ENCODE measurements at places on chromosomes 2 and 18.

GRCh38 chr2:239290618-239291474 lies 110.0 kb downstream of the HDAC4 start:
- no peak for DNase-seq

GRCh38 chr2:168180914-168181313 lies 66.5 kb downstream of the STK39 start:
- no peak for DNase-seq

DNA sequence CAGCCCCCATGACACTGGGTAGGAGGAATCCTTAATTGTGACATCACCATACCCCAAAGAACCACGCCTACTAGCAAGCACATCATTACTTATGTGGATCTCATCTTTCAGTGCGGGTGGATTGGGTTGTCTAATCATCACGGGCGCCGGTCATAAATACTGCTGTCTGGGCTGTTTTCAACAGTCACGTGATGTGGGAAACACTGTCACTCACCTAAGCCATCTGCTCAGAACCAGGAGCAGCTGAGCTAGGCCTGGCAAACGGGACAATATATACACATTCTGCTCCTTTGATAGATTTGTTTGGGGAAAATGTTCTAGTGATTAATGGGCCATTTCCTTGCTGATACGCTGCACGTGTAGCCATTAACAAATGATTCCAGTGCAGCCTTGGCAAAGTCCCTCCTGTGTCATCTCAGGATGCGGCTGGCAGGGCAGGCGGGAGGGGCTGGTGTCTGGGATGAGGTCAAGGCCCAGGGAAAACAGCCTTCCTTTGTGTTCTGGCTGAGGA lies 145.9 kb upstream of the COPS8 start:
- no peak for DNase-seq

DNA sequence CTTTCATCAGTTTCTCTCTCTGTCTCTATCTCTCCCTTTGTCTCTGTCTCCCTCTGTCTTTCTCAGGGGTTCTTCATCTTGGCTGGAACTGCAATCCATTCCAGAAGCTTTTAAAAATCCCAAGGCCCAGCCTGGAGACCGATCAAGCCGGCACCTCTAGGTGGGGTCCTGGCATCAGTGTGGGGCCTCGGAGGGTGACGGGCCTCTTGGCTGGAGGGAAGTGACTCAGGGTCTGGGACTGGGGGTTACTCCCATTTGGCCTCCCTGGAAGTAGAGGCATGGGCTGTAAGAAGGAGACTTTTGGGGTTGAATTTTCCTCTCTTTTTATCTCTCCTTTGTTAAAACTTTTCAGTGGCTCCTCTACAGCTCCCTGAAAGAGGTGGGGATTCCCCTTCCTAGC lies 52.8 kb upstream of the OTOF start:
- peak; percentile 28 for DNase-seq

DNA sequence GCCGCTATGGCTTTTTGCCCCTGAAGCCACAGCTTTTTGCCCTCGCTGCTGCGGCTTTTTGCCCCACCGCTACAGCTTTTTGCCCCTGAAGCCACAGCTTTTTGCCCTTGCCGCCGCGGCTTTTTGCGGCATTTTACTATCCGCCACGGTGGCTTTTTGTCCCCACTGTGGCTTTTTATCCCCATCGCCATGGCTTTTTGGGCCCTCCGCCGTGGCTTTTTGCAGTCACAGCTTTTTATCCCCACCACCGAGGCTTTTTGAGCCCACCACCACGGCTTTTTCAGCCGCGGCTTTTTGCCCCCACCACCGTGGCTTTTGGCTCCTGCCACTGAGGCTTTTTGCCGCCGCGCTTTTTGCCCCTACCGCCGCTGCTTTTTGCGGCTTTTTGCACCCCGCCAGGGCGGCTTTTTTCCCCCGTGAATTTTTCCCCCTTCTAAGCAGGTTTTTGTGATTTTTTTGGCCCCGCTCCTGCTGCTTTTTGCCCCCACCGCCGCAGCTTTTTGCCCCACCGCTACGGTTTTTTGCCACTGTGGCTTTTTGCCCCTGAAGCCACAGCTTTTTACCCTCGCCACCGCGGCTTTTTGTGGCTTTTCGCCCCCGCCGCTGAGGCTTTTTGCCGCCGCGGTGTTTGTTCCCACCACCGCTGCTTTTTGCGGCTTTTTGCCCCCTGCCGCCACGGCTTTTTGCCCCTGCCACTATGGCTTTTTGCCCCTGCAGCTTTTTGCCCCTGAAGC lies 2797.2 kb upstream of the TEKT4 start:
- no peak for DNase-seq

DNA sequence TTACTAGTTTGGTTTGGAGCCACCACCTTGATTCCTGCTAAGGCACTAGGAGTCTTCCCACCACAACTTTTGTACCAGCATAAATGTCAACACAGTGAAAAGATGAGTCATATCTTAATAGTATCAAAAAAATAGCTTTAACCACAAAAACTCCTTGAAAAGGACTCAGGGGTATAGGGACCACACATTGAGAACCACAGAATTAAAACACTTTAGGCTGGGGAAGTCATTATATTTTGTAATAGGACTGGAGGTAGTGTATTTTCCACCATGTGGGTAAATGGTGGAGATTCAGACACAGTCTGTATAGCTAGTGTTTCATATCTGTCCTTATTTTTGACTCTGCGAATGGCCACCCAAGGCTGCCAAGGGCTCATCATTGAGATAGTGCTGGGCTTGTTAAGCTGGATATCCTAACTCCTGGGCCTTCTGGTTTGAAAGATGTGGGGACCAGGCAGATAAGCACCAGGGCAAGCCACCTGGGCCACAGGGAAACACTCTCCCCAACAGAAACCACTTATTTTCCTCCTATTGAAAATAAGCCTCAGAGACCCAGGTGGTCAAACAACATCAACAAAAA lies 19.1 kb upstream of the FHL2 start:
- DNase-seq = peak; percentile 87

DNA sequence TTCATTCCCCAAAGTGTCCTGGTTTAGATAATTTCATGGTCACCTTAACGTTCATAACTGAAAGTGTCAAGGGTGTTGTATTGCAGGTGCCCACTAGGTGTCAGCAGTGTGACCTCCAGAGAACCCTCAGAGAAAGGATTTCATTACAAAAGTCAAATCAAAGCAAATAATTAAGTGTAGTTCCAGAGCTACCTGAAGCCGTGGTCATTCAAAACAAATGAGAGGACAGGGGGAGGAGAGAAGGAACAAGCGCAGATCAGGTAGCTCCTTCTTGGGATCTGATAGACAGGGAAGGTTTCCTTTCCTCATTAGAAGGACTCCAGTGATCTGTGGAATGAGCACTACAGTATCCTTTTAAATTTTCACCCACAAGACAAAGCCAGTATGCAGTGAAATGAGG lies at the start of gene SLC9A4:
Gene SLC9A4, plus strand, starts transcription at position 207 of the 400 bp plus-strand sequence. CDS start 534 bp downstream, outside the sequence.
- DNase-seq = peak; percentile 34

- peak; percentile 29 for DNase-seq
Observed at GRCh38 chr2:173750353-173750801, 214.8 kb downstream of the SP3 start.

DNA sequence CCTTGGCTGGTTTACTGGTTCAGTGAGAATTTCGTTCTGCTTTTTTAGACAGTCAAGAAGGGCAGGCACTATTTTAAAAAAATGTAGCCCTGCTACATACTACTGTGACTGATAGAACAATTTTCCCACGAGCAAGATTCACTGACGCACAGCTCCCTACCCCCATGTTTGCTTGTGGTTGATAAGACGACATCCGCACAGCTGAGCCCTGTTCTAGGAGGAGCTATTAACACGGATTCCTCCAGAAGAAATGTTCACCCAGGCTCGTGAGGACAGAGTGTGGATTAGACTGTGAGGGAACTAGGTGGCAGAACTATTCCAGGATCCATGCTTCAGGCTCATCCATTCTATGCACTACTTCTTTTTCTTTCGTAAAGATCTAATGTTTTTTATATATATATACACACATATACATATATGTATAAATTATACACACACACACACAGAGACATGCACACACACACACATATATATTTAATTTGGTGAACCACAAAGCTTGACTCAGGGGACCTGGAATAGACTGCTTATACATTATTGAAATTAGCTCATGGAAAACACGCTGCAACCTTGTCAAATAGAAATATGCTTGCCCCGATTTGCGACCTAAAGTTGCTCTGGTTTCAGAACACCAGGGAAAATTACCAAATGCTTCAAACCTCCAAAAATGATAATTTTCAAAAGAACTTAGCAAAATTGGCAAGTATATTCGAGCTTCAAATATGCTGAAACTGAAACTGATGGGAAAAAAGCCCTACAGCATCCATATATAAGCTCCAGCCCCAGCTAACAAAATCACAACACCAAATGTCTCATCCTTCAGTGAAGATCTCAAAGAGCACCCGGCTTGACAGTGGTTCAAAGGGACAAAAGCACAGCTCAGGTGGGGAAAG lies 370.4 kb downstream of the SOCS6 start:
- no peak for DNase-seq

DNA sequence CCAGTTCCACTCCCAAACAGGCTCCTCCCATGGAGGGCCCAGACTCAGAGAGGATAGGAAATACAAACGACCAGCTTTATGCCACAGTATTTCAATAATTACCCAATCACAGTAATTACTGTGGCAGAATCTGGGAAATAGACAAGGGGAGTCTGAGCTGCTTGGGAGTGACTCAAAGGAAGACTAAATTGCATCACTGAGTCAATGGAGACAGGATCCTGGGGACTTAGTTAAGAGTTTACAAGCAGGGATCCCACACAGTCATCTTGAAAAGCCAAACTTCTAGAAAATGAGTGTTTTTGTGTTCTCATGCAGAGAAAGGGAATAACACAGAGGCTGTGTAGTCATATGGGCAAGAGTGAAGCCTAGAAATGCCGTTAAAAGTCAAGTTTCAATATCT lies 1142.1 kb downstream of the CNTNAP5 start:
- peak; percentile 24 for DNase-seq

GRCh38 chr2:153163055-153163454 lies 315.5 kb downstream of the RPRM start:
- DNase-seq = peak; percentile 29

DNA sequence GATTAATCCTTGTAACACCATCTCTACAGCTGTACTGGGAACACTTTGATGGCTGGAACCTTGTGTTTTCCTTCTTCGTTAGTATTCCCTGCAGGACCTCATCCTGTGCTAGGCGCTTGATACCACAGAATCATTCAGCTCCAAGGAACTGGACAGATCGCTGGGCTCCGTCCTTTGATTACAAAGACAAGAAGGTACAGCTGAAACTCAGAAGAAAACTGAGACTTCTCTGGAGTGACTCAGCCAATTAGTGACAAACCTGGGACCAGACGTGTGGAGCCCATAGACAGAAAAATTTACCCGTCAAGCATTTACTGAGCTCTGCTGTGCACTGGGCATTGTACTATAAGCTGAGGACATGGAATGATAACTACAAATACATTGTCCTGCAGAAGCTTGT lies 67.3 kb downstream of the NCKAP5 start:
- no peak for DNase-seq

GRCh38 chr18:44733069-44733753 lies 52.5 kb downstream of the SETBP1 start:
- peak; percentile 97 for DNase-seq

- no peak for DNase-seq
Observed at GRCh38 chr2:177495945-177496344, 103.4 kb downstream of the AGPS start.

- peak; percentile 93 for DNase-seq
Observed at GRCh38 chr2:37781028-37781427, 109.6 kb upstream of the CDC42EP3 start.

- DNase-seq = peak; percentile 11
Observed at GRCh38 chr2:158142568-158143332, 41.1 kb downstream of the UPP2 start.

GRCh38 chr2:85549095-85549494 lies 10.1 kb downstream of the MAT2A start:
- DNase-seq = no peak

GRCh38 chr2:106749823-106750222 lies 136.1 kb downstream of the ST6GAL2 start:
- DNase-seq = no peak

DNA sequence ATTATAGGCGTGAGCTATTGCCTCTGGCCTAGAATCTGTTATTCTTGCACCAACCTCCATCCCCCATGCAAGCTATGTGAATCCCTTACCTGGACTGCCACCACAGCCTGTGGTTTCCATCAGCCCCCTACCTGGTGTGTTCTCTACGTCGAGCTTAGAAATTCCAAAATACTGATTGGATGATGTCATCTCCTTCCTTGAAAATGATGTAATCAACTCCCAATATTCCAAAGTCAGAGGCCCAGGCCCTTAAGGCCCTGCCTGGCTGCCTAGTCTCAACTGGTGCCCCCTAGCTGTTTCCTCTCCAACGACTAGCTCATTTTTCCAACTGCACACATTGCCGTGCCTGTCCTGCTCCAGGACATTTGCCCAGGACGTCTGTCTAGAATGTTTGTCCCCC lies 41.3 kb upstream of the GBX2 start:
- DNase-seq = no peak

DNA sequence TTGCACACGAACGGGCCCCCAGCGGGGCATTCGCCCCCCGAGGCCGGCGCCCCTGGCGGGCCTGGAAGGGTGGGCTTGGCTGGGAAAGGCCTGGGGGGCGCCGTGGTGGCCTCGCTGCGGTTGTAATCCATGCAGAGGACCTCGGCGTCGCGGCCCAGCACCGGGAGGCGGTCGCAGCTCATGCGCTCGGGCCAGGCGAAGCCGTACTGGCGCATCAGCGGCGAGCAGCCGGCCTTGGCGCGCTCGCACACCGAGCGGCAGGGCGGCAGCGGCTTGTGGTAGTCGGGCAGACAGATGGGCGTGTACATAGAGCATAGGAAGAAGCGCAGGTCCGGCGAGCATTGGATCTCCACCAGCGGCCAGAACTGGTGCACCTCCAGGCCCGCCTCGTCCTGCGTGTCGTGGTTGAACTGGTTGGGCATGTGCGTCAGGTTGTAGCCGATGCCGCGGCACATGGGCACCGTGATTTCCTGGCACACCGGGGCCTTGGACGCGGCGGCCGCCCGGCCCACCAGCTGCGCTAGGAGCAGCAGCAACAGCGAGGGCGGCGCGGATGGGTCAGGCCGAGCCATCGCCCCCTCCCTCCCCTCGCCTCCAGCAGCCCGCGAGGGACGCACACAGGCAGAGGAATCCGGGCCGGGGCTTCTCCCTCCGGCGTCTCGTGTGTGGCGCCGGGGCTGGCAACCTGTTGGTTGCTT lies 1.4 kb downstream of the FZD5 start:
- peak; percentile 40 for DNase-seq

DNA sequence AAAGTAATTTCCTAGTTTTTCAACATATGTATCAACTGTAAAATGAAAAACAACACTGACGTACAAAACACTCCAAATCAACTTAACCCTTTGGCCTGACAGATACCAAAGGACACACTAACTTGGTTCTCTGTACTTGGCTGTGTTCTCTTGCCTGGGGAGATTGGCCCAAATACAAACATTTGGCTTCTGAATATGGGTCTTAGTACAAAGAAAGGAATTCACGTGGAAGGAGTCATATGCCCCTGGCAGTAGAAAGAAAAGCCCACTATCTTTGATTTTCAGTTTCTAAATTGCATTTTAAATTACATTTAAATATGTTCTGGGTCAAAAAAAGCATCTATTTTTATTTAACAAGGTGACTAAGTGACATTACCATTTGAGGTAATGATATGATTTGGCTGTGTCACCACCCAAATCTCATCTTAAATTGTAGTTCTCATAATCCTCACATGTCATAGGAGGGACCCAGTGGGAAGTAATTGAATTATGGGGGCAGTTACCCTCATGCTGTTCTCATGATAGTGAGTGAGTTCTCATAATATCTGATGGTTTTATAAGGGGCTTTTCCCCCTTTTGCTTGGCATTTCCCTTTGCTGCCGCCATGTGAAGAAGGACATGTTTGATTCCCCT lies 153.6 kb upstream of the CCDC195 start:
- DNase-seq = peak; percentile 96

GRCh38 chr2:190718652-190719526 lies 70.0 kb downstream of the NAB1 start:
- peak; percentile 98 for DNase-seq

- no peak for DNase-seq
Observed at GRCh38 chr2:218009231-218009630, 6.4 kb upstream of the TNS1 start.
